MG63 (cell line): ENCODE measurements at places on chromosomes 11 and 22.
A peak's percentile ranks its signal among the peaks of the same experiment; 100 is the strongest.

- DNase-seq, result no peak
These were observed 18.3 kb upstream of the DDX17 start for GRCh38 chr22:38524429-38524828.

DNA sequence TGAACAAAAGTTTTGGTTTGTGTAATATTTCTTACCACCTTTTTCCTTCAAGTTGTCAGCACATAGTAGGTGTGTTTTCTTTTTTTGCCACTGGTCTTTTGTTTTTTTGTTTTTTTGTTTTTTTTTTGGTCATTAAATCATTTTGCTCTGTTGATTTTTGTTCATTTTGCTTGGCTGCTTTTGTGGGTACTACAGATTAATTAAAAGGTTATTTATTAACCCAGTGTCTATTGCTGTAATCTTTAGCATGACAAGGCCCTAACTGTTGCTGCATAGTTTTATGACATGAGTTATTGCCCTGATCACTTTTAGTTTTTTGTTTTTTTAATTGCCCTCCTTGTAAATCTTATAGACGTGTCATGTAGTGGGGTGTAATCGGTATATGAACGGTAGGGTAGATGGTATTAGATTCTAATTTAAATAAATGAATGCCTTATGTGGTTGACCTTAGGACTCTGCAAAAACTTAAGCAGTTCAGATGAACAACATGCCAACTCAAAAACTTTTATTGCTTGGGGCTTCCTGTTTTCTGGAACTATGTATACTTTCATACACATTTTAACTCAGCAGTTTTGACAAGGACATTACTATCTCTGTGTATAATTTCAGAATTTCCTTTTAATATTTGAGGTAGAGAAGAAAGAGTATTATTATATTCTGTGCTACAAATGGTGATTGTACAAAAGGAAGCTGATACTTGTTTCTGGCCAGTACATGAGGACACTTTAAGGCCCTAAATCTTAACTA lies 7.9 kb downstream of the EWSR1 start:
- no peak for DNase-seq

- DNase-seq, result no peak
These were observed 50.0 kb upstream of the LYVE1 start for GRCh38 chr11:10618490-10618889.

- no peak for DNase-seq
These were observed 78.7 kb downstream of the CASP12 start for GRCh38 chr11:104819603-104820002.

GRCh38 chr11:9566561-9567063 lies 6.9 kb upstream of the WEE1 start:
- DNase-seq, result no peak

DNA sequence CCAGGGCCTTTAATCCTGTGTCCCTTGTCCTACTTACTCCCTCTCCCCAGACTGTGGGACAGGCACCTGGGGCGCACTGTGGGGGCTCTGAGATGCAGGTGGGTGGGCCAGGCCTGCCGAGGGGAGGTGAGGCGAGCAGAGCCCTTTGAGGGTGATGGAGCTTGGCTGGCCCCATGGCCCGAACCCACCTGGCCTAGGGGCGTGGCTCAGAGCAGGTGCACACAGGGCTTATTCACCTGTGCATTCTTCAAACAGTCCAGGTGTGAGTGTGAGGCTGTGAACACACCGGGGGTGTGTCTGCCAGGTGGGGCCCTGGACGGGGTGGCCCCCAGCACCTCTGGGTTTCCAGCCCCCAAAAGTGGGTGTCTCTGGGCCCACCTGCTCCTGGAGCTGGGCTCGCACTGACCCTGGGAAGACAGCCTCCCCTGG lies 9.0 kb upstream of the MUC5AC start:
- no peak for DNase-seq

- no peak for DNase-seq
These were observed 62.6 kb downstream of the CTTN start for GRCh38 chr11:70460964-70461363.

- no peak for DNase-seq
These were observed 14.8 kb downstream of the LRRC55 start for GRCh38 chr11:57196596-57196995.

GRCh38 chr22:46726986-46727317 lies 11.1 kb downstream of the CERK start:
- DNase-seq, result no peak

DNA sequence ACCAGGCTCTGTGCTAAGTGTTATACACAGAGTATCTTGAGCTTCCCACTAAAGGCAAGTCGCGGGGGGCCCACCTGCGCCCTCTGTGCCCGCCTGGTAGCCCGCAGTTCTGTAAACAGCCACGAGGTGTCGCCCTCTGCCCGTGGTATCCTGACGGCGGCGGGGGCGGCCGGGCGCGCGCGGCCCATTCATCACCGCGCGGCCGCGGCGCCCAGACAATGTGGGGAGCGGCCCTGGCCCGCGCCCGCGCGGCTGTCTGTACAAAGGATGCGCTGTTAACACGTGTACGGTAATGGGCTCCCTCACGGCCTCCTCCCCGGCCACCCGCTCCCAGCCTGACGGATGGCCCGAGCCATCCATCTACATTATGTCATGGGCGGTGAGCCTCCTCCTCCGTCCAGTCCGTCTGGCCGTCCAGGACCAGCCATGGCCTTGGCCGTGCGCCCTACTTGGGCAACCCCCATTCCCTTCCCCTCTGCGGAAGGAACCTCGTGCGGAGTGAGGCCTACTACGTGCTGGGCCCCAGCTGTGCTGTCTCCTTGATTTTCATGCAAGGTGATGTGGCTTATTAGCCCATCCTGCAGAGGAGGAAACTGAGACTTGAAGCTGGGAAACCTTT lies 99.4 kb downstream of the MIAT start:
- peak; percentile 50 for DNase-seq

DNA sequence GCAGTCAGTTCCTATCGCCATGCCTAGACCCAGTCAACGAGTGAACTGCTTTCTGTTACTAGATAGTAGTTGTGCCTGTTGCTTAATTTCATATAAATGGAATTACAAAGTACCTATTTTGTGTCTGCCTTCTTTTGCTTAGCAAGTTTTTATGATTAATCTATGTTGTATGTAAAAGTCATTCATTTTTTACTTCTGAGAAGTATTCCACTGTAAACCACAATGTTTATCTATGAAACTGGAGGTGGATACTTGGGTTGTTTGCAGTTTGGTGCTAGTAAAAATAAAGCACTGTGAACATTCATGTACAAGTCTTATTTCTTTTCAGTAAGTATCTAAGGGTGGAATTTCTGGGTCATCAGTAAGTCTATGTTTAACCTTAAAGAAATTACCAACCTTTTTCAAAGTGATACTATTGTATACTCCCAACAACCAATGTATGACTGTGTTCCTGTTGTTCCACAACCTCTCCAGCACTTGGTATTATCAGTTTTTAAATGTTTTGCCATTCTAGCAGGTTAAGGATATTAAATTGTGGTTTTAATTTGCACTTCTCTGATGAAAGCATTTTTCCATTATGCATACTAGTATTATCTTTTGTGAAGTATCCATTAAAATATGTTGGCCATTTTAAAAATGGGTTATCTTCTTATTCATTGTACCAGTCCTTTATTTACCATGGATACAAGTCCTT lies 68.2 kb downstream of the DNAJC24 start:
- DNase-seq, result no peak

- DNase-seq, result peak; percentile 64
These were observed 195.8 kb downstream of the HIPK3 start for GRCh38 chr11:33452836-33453624.

DNA sequence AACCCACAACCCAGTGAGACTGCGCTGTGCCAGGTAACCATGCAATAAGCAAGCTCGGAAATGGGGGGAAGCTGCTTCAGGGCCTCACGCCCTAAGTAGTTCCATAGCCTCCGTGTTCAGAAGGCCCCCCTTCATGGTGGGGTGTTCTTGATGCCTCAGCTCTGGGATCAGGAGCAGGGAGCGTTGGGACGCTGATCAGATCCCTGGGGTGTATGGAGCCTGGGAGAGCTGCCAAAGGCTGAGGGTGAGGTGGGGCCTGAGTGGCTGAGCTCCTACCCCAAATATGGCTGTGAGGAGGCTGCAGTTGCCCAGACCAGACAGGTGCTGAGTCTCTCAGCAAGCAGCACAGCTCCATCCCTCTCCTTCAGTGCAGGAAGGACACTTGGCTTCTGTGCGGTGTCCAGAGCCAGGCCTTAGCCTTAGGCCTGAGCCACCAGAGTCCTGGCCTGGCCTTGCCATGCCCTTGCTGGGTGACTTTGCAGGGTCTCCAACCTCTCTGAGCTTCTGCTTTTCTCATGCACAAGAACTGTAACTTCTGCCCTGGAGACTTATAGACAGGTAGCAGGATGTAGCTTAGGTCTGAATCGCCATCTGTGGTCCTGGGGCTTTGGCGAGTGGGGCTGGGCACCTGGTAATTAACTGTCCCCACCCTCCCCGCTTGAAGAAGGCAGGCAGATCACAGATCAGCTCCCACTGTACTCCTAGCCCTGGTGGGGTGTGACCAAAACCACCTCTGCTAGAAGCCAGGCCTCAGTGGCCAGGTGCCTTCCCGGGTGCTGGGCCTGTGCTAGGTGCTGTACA lies 5.3 kb downstream of the MMP11 start:
- DNase-seq, result no peak

GRCh38 chr22:31346733-31347250 lies 646 bp upstream of the PATZ1 start:
- no peak for DNase-seq

GRCh38 chr22:44455151-44455962 lies 42.7 kb downstream of the RTL6 start:
- no peak for DNase-seq

GRCh38 chr11:95324826-95325225 lies 93.8 kb upstream of the SESN3 start:
- DNase-seq, result no peak

GRCh38 chr22:33940741-33941140 lies 20.5 kb upstream of the LARGE1 start:
- no peak for DNase-seq

- DNase-seq, result no peak
These were observed 8.4 kb upstream of the CLMP start for GRCh38 chr11:123203471-123203870.
